Sigmoid colon (tissue), 7 donors: ENCODE measurements at places on chromosomes 1 and 21. TPM values are rescaled to one million over a fixed set of nuclear protein-coding genes. Genes with fewer than 3 reads are reported as not detected.

TFF3 gene
- total RNA-seq: 17.2 TPM

PPM1J gene
- total RNA-seq: 1.6 TPM

ITPKB gene
- total RNA-seq: 61.2 TPM

HMGCS2 gene
- total RNA-seq: not detected

AKNAD1 gene
- total RNA-seq: not detected

FCRL2 gene
- total RNA-seq: not detected

POU3F1 gene
- total RNA-seq: not detected

KRTAP15-1 gene
- total RNA-seq: not detected
